HepG2 (cell line): ENCODE measurements at places on chromosomes 2 and 18.

GRCh38 chr2:218077464-218078216 lies 8.6 kb downstream of the RUFY4 start:
- no peak for DNase-seq

DNA sequence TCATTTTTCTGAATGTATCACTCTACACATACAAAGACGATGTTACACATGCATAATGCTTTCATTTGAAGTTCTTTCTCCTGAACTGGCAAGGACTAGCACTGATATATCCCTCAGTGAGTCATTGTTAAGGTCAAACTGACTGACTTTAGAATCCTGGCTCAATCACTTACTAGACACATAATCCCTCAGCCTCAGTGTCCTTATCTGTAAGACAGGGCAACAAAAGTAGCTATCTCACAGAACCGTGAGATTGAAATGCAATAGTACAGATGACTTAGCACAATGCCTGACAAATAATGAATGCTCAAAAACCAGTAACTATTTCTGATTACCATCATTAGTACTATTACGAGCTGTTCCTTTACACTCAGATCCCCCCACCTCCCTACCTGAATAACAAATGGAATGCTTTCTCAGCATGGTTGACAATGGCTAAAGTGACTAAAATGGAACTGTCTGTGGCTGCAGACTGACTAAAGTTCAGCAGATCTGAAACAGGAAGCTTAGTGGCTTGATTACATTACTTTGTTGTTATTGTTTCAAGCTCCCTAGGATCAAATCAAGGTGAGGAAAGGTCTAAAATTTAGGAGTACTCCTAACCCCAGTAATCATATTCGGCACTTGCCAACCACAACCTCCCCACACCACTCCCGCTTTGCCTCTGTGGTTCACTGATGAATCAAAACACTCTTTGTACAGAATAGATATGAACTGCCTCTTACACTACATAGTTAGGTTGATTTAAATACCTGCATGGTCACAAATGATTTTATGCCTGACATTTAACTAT lies 35.8 kb upstream of the CACNB4 start:
- DNase-seq, result peak; percentile 42

DNA sequence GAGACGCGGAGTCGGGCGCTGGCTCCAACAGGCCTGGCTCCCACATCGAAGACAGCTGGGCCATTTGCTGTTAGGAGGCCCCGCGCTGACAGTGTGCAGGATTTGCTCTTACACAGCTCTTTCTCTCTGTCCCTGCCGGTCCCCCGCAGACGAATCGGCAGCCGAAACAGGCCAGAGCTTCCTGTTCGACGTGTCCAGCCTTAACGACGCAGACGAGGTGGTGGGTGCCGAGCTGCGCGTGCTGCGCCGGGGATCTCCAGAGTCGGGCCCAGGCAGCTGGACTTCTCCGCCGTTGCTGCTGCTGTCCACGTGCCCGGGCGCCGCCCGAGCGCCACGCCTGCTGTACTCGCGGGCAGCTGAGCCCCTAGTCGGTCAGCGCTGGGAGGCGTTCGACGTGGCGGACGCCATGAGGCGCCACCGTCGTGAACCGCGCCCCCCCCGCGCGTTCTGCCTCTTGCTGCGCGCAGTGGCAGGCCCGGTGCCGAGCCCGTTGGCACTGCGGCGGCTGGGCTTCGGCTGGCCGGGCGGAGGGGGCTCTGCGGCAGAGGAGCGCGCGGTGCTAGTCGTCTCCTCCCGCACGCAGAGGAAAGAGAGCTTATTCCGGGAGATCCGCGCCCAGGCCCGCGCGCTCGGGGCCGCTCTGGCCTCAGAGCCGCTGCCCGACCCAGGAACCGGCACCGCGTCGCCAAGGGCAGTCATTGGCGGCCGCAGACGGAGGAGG lies 3.5 kb downstream of the GDF7 start:
- DNase-seq, result no peak

- no peak for DNase-seq
Observed at GRCh38 chr2:43193652-43194120, 32.7 kb downstream of the ZFP36L2 start.

DNA sequence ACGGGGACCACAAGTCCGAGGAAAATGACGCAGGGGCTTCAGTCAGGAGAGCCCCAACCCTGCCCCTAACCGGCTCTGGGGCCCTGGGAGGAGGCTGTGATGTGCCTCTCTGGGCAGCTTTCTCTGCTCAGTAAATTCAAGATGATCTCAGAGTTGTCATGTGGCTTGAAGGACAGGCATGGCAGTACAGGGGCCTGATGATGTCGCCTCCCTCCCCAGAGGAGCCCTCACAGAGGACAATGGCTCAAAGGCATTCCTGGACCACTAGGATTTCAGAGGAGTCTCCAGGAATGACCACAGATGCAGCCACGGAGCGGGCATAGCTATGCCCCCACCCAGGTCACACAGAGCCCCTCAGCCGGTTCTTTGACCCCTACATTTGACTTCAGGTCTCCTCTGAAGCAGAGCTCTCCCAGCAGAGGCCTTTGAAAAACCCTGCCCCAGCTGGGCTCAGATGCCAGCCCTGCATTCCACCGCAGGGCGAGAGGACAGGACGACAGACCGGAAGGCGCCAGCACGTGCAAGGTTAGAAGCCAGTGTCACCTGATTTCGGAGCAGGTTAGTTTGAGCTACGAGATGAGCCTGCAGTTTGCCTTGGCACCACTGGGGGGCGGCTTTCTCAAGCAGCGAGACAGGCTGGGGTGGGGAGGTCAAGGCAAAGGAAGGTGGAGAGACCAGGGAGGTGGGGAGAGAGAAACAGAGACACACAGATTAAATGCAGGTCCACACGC lies 39.2 kb downstream of the BIN1 start:
- DNase-seq, result peak; percentile 78

GRCh38 chr2:236054621-236055305 lies 113.4 kb downstream of the GBX2 start:
- DNase-seq, result no peak

DNA sequence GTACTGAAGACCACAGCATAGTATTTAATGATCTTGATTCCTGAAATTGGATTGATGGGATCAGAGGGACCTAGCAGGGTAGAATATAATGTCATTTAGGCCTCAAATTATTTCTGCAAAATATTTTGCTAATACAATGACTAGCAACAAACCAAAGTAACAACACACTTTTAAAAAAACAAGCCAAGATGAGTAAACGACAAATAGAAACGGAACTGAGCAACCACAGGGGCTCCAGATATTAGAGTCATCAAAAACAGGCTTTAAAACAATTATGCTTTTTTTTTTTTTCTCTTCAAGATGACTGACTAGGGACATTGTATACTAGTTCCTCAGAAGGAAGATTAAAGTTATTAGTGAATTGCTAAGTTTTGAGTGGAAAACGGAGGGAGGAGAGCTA lies 447.1 kb upstream of the MMADHC start:
- DNase-seq, result no peak

DNA sequence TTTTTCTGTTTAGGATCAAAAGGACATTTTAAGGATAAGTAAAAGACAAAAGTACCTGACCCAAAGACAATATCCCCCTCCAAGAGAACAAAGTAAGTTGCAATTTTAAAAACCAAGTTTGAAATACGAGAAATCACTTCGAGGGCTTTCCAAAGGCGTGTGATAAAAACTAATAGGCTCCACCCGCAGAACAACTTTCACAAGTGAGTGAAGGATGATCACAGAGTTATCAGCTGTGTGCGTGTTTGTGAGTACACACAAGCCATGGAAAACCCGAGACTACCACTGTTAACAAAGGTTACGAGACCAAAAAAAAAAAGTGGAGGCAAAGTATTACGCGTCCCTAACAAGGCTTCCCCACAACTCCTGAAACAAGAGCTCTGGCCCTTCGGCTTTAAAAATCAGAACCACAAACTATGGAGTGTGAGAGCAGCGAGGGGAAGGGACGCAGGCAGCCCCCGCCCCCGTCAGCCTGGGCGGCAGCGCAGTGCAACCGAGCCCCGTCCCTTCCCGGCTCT lies 719 bp downstream of the SMAD2 start:
- DNase-seq, result peak; percentile 37

DNA sequence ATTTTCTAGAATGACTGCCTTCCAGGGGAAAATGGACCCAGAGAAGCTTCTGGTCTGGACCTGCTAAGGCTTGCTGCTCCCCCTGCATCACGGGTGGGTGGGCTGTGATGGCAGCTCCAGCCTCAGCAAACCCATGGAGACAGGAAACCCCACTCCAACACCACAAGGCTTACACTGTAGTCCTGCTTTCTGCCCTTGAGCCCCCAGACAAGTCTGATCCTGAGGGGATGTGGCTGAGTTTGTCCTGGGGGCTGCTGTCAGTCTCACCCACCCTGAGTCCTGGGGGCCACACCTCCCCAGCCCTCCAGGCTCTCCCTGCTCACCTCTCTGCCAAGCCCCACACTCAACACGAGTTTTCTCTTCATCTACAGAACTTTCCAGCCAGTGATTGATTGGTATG lies 279.4 kb downstream of the EIPR1 start:
- no peak for DNase-seq

- no peak for DNase-seq
Observed at GRCh38 chr2:75458201-75458600, 102.5 kb downstream of the EVA1A start.

DNA sequence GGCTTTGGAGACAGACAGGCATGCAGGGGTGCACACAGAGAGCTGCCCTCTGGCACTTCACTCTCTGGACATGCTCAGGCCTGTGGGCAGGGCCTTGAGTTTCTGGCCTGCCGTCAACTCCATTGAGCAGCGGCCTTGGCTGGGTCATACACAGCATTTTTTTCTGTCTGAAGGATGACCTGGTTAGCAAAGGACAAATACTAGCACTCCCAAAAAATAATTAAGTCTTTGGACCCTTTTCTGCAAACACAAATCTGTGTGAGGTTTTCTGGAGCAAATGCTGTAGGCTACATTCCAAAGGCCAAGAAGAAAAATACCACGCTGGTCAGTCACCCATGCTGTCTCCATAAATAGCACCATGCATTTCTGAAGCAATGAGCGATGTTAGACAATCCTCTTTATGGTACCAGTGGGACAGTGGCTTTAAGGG lies 124.7 kb upstream of the CTAGE1 start:
- DNase-seq, result peak; percentile 1

DNA sequence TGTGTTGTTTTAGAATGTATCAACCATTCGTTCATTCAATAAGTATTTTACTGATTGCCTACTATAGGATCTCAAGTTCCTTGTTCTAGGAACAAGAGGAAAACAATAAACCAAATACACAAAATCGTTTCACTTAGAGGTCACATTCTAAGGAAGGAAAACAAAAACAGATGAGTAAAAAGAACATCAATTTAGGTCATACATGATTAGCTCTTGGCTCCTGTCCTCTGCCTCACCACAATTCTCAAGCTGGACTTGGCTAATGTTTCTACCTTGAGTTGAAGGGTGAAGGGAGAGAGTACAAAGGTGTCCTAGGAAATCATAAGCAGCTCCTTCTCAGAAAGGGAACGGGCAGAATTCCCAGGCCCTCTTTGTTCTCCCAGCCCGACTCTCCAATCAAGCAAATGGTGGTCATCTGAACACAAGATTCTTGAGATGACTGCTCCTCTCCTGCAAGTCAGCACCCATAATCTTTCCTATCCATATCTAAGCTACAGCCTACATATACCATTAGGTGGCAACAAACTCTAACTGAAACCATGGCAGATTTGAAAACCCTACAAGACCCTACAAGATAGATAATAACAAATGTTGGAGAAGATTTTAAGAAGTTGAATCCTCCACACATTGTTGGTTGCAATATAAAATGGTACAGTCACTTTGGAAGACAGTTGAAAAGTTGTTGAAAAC lies 76.0 kb downstream of the CBLN2 start:
- no peak for DNase-seq

- DNase-seq, result no peak
Observed at GRCh38 chr18:77980275-77980674, 730.6 kb downstream of the GALR1 start.

GRCh38 chr2:173553593-173553992 lies 198.9 kb downstream of the CDCA7 start:
- no peak for DNase-seq

DNA sequence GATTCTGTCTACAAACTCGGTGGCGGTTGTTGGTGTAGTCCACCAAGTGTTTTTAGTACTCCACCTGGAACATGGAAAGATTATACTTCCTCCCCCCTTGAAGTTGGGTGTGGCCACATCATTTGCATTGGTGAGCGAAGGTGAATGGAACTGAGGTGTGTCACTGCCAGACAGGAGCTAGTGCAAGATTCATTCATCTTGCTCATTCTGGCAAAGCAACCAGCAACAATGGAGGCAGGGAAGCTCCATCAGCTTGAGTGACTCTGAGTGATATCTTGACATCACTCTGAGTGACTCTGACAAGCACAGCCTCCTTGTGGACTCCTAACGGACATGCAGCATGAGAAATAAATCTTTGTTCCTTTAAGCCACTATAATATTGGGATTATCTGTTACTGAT lies 54.7 kb upstream of the SLC1A4 start:
- DNase-seq, result no peak

DNA sequence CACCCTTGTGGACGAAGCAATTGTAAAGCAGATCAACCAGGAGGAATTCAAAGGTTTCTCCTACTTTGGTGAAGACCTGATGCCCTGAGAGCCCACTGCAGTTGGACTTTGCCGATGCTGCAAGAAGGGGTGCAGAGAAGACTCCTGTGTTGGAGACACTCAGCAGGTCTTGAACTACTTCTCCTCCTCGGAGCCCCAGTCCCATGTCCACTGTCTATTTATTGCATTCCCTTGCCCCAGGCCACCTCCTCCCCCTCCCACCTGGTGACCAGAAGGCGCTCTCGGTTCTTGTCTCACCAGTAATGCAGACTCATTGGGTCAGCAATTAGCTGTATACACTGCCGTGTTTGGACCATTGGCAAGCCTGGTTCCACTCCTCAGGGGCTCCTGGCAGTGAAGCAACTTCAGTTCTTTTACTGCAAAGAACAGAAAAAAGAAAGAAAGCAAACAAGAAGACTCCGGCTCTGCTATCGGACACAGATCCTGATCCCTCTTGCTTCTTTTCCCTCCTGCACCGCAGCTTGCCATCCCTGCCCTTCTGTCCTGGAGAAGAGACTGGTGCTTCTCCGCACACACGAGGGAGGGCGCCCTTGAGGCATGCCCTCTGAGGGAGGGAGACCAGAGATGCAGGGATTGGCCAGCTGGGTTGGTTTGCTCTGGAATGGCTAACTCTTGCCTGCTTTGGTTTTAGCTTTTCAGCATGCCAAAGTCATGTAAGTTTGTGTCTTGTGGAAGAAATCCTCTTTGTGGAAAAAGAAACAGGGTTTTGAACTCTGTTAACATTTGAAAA lies 112.2 kb upstream of the EPAS1 start:
- no peak for DNase-seq

- DNase-seq, result no peak
Observed at GRCh38 chr18:50807176-50807575, 12.6 kb downstream of the MRO start.

DNA sequence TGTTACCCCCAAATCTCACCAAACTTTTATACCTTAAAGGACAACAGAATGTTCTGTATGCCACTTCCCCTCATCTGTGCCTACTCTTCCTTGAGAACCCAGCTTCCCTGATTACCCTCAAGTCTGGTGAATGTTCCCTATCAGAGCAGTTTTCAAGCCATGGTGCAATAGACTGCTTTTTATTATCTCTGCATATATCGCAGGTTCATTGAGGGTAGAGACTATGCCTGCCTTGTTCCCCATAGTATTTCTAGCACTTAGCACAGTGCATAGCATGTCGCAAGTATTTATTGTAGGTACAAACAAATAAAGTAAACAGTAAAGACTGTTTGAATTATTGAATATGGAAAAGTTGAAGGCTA lies 146.6 kb downstream of the HAUS1 start:
- DNase-seq, result no peak

- DNase-seq, result peak; percentile 100
Observed at GRCh38 chr2:109644571-109645275, 30.6 kb downstream of the SOWAHC start.
